Stimulated activated CD4-positive, alpha-beta T cell treated with anti-CD3 and anti-CD28 coated beads, Interleukin-15, amount 100 ng/mL, for 1 hour (primary cell): ENCODE measurements at places on chromosomes 6 and 20.

GRCh38 chr6:45609141-45609638, 231.5 kb upstream of the SUPT3H start:
- DNase-seq: no peak

GRCh38 chr20:62331347-62331746, 28.6 kb downstream of the ADRM1 start:
- DNase-seq: no peak

- DNase-seq: no peak
Measured at GRCh38 chr6:17305219-17306001, 24.2 kb downstream of the RBM24 start.

DNA sequence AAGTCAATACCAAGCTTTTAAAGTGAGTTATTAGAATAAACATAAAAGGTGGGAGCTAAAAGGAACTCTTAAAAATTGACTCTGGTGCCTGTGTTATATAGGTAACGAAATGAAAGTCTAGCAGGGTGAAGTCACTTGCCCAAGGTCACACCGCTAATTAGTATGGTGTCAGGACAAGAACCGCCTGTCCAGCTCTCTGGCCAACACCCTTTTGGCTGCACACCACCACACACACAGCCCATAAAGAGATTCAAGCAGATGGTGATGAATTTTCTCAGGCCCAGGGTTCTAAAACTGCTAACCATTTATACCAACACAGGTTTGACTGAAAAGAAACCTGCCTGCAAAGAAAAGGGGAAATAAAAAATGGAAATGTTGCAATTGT, 20.2 kb downstream of the GFOD1 start:
- DNase-seq: no peak

DNA sequence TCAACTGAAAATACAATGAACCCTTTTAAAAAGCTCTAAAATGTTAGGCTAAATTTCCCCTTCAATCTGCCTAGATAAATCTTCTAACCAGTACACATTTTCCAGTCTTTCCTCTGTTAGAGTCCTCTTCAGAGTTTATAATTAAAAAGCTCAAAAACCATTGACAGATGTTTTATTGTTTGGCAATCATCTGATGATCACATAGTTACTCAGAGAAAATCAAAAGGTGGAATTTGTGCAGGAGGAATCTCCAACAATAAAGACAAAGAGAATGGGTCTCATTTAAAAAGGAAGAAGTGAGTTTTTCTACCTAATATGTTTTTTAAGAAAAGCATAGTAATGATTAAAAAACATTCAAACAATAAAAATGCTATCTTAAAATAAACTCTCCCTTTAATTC, 3.1 kb downstream of the TRAPPC3L start:
- DNase-seq: no peak

- DNase-seq: no peak
Measured at GRCh38 chr6:148288541-148288940, 54.1 kb upstream of the SASH1 start.

DNA sequence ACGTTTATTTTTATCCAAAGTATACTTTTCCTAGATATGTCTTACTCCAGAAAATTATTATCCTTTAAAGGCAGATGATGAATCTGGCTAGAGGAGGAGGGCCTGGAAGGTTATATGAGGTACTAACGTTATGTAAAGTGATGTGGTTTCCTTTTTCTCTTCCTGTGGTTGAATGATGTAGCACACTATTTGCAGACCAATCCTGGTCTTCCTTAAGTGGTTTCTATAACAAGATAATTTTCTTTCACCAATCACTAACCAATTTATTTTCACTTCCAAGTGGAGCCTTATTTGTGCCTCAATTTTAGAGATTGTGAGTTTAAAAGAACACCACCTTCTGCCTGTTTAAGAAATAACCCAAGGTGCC, 154.6 kb upstream of the SOX4 start:
- no peak for DNase-seq

DNA sequence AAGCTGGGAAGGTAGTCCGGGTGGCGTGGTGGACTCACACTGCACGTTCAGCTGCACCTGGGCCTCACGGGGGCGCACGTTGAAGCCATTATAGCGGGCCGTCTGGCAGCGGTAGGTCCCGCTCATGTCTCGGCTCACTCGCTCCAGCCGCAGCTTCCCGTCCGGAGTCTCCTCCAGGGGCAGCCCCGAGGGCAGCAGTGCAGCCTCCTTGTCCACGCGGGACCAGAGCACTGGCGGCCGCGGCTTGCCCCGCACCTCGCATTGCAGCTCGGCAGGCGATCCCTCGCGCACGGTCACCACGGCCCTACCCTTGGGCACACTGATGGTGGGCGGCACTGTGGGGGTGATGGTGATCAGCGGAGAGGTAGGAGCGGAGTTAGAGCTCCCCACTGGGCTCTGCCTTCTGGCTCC, 47.6 kb downstream of the MDGA1 start:
- DNase-seq: no peak

DNA sequence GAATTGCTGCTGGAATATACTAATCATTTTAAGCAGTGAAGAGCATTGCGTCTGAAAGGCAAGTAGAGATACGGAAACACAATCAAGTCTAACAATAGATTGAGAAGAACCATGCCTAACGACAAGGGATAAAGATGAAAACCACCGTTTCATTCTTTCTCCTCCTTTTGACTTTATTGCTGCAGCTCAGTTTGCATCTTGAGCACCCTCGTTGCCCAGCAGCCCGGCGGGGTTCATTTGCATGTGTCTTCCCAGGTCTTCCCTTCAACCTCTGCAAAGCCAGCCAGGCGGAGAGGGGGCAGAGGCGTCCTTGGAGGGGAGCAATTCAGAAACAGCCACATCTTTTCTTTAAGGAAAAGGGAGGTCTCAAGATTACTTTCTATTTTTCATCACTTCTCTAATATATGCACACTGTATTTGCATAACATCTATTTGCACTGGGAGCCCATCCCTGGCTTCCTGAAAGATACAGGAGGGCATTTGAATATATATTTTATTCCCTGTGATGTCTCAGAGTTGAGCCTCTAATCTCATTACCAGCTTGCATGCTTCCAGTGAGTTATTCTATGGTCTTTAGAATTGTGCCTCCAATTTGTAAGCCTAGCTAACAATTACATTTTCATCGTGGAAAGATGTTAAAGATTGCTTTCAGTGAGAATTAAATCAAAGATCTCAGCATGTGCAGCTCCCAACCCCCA, 18.7 kb upstream of the PXDC1 start:
- DNase-seq: no peak

GRCh38 chr6:43891072-43891870, 121.3 kb downstream of the VEGFA start:
- DNase-seq: no peak

DNA sequence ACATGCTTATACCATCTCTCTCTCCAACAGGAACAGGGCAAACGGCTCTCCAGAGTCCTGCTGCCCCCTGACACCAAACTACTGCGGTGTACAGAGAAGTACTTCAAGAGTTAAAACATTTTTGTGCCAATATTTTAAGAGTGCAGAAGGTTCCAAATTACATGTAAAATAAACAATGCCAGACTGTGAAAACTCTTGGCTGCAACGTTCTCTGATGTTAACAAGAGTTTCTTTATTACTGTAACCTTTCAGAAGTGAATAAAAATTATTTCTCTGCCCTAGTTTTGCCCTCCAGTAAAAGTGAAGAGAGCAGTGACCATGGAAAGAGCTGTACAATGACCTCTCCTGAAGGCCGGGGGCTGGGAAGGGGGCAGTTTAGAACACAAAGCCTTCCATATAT, 41.4 kb upstream of the FAM83C start:
- DNase-seq: no peak

DNA sequence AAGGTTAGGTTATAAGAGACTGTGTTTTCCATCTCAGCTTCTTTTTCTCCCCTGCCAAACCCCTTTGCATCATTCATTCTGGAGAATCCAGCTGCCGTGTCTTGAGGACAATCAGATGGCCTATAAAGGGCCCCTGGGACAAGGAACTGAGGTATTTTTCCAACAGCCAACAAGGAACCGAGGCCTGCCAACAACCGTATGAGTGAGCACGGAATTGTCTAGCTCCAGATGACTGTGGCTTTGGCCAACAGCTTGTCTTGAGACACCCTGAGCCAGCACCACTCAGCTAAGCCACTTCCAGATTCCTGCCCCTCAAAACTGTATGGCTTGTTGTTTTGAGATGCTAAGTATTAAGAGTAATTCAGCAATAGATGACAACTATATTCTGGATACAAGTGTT, 433.7 kb upstream of the HSF2 start:
- DNase-seq: no peak

- no peak for DNase-seq
Measured at GRCh38 chr6:89315249-89315885, at the start of gene GABRR2. TSS of gene GABRR2 (minus strand) at chr6:89315299. CDS start at chr6:89315165, 134 bp downstream.

GRCh38 chr20:2116170-2116940, 14.7 kb downstream of the STK35 start:
- no peak for DNase-seq

DNA sequence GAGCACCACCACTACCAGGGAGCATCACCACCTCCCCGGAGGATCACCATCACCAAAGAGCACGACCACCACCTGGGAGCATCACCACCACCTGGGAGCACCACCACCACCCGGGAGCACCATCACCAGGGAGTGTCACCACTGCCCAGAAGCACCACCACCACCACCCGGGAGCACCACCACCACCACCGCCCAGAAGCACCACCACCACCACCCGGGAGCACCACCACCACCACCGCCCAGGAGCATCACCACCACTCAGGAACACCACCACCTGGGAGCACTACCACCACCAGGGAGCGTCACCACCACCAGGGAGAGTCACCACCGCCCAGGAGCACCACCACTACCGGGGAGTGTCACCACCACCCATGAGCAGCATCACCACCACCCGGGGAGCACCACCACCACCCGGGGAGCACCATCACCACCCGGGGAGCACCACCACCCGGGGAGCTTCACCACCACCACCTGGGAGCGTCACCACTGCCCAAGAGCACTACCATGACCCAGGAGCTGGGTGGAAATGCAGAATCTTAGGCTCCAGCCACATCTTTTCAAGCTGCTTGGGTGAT, 237.3 kb downstream of the SOD2 start:
- no peak for DNase-seq

- no peak for DNase-seq
Measured at GRCh38 chr6:132246632-132247270, 154.5 kb downstream of the MOXD1 start.

- DNase-seq: peak; percentile 56
Measured at GRCh38 chr20:44909872-44910689, at the start of gene PABPC1L. TSS of gene PABPC1L (plus strand) at chr20:44910060. CDS start at chr20:44910144, 84 bp downstream.

- DNase-seq: no peak
Measured at GRCh38 chr20:57153238-57153905, 113.1 kb downstream of the BMP7 start.

- no peak for DNase-seq
Measured at GRCh38 chr6:95203153-95203754, 374.1 kb upstream of the MANEA start.

DNA sequence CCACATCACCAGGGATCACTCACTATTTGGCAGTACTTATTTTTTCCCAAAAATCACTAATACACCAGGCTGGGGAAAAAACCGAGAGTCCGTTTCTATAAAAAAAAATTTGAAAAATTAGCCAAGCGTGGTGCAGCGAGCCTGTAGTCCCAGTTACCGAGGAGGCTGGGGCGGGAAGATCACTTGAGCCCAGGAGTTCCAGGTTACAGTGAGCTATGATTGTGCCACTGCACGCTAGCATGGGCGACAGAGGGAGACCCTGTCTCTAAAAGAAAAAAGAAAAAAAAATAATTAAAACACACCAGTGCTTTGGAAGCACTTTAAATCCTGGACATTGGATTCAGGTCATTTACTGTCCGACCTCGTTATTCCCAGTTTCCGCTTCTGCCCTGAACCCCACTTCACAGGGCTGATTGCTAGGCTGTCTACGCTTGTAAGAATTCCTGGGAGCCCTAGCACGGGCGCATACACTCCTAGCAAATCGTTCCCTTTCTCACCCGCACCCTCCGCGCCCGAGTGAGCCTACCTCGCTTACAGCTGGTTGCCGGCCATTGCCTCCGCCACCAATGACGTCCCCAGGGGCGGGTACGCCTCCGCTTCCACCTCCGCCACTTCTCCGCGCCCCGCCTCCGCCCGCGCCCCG, at the start of gene TPMT:
Gene TPMT, minus strand, starts transcription at position 571 of the 643 bp plus-strand sequence. CDS start 5,950 bp downstream, outside the sequence.
- no peak for DNase-seq
